ENCODE measurements at places on chromosomes 4 and X.

DNA sequence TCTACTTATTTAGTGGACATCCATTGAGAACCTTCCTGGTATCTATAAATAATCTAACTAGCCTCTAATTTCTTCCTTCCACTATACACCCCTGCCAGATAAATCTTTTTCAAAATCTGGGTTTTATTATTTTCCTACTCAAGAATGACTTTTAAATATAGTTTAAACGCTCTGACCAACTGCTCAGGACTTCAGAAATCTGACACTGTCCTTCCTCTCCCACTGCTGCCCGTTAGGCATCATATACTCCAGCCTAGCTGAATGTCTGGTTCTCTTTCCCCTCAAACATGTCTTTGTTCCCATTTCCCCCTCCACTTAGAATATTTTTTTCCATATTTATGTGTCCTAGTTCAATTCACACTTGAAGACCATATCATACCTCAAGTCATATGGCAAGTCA is 35.2 kb upstream of the CBLL2 start:
- DNase-seq = no peak

DNA sequence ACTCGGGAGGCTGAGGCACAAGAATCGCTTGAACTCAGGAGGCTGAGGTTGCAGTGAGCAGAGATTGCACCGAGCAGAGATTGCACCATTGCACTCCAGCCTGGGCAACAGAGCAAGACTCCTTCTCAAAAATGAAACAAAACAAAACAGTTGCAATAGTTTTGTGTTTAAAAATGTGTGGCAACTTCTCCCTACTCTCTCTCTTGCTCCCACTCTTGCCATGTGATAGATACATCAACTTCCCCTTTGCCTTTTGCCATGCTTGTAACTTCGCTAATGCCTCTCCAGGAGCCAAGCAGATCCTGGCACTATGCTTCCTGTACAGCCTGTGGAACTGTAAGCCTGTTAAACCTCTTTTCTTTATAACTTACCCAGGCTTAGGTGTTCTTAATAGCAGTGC is 52.5 kb upstream of the INTU start:
- no peak for DNase-seq

- no peak for DNase-seq
These were observed 36.9 kb downstream of the PDLIM5 start for GRCh38 chr4:94488670-94489069.

GRCh38 chr4:125358453-125358852 is 43.7 kb downstream of the FAT4 start:
- DNase-seq = no peak

DNA sequence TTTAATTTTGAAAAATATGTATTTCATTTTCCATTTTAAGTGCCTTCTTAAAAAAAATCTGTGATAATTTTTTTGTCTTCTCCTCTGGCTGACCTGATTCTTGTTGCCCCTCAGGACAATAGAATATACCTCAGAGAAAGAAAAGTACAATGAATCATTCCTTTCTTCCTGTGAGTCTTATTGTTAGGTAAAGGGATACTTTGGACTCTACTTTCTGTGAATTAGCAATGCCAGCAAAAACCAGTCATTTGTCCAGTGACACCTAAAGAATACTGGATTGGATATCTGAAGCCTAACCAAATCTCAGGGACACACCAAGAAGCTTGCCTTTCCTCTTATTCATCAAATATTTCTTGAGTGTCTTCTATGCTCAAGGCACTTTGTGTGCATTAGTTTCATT is 102.1 kb downstream of the AREG start:
- DNase-seq = no peak

Data from activated naive CD4-positive, alpha-beta T cell treated with anti-CD3 and anti-CD28 coated beads, Interleukin-2, amount 10 ng/mL, durations not matched to agents 7 days and 5 days (primary cell).